ENCODE measurements at places on chromosomes 1 and 21.

DNA sequence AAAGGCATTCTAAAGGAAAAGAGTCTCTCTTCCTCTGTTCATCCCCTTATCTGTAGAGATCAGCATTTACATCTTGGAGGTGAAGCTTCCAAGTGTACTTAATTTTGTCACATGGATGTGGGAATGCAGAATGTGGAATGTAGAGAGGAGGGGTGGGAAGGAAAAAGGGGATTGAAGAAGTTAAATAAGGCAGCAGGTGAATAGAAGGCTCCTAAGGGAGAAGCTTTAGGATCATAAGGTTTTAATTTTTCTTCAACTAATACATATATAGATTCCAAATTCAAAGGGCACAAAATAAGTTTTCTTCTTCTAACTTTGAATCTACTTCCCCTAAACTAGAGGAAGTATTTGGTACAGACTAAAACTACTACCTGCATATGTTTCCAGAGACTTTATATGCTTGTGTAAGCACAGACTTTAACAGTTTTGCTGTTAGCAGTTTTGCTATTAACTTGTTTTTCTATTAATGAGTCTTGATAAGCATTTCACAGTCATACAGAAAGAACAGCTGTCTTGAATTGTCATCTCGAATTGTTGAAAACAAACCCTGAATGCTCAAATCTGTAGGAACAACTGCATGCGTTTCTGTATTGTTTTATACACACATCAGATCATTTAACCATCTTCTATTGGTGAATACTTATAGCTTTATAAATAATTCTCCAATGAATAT is 12.7 kb downstream of the TENT5C start:
- DNase-seq: no peak

DNA sequence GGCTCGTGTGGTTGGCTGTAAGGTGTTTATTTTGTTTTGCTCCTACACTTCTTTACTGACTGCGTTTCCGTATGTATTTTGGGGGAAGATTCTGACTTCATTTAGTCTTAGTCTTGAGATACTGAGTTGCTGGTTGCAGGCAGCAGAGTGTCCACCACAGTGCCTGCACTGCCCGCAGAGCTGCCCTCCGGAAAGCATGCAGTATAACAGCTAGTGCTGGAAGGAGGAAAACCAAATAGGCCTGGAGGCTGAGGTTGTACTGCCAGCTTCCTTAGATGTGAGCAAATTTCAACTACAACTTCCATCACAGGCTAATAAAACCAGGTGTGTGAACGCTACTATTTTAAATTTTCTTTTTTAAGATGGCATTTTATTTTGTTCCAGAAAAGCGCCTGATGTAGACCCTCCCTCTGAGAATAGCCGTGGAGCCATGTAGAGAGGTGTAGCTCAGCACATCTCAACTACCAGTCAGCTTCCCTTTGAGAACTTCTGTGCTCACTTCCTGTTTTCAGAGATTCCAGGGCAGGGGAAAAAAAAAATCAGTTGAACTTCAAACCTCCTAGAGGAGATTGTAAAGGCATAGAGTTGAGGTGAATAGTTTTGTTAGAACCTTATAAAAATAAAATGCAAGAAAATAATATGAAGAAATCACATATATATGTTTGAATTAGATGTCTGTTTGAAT is 17.6 kb downstream of the LMO4 start:
- no peak for DNase-seq

- no peak for DNase-seq
These were observed 75.4 kb downstream of the MRPL37 start for GRCh38 chr1:54275349-54275748.

- no peak for DNase-seq
These were observed 322.2 kb upstream of the BEND5 start for GRCh38 chr1:49098866-49099265.

DNA sequence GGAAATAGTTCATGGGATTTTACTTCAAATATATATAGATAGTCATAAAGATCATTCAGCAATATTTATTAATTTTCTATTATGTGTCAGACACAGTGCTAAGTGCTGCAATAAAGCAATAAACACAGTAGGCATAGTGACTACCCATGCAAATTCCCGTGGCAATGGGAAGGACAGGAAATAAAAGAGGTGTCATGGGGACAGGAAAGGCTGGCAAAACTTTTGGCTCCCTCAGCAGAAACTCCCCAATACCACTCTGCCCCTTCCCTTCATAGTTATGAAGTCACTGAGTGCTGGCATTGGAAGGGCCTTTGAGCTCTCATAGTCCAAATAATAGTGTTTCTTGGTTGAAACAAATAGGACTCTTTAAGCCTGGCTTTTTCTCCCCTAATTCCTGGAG is 104.4 kb upstream of the DPT start:
- DNase-seq: no peak

- DNase-seq: peak; percentile 59
These were observed 48.8 kb upstream of the WASF2 start for GRCh38 chr1:27538793-27539192.

- DNase-seq: no peak
These were observed 111.8 kb downstream of the VPS13D start for GRCh38 chr1:12341667-12342066.
